Activated naive CD4-positive, alpha-beta T cell treated with anti-CD3 and anti-CD28 coated beads, Interleukin-2, amount 10 ng/mL, durations not matched to agents 7 days and 5 days (primary cell): ENCODE measurements at places on chromosomes 13 and 19.
A peak's percentile ranks its signal among the peaks of the same experiment; 100 is the strongest.

DNA sequence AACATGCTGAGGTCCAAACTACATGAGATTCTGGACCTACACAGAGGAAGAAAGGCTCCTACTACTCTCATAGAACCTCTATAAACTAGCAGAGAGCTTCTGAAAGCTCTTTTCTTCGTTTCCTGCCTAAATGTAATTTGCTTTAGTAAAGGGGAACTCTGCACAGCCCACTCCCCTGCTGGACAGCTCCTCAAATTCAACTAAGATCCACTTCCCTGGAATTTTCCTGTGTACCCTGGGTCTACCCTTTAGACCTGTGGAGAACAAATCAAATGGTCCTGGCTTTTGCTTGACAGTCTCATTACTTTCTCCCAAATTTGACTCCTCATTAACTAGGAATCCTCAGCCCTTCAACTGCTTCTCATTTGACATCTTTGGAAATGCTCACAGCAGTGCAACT lies 3.5 kb upstream of the DCLK1 start:
- DNase-seq = no peak

DNA sequence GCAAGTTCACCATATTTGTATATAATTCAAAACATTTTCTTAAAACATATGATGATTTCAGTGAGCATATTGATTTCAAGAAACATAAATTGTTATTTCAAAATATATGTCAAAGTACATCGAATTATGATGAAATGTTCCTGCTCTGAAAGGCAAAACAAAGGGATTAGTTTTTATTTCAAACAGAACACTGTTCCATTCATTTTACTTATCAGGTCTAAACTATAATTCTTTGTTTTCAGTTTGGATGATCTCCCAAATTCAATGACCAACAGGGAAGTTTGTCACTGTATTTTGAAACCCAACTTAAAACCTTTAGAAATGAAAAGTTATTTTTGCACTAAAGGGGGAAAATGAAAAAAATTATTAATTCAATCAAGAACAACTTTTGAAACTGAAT lies 610.2 kb downstream of the SLITRK1 start:
- DNase-seq = no peak

GRCh38 chr13:31499274-31499673 lies 240.1 kb upstream of the RXFP2 start:
- no peak for DNase-seq

- no peak for DNase-seq
Measured at GRCh38 chr13:36915896-36916640, 4.0 kb downstream of the SMAD9 start.

GRCh38 chr13:102599426-102600012 lies 2.7 kb downstream of the TPP2 start:
- peak; percentile 31 for DNase-seq

GRCh38 chr19:48989701-48990291 lies 3.3 kb downstream of the GYS1 start:
- DNase-seq = no peak

DNA sequence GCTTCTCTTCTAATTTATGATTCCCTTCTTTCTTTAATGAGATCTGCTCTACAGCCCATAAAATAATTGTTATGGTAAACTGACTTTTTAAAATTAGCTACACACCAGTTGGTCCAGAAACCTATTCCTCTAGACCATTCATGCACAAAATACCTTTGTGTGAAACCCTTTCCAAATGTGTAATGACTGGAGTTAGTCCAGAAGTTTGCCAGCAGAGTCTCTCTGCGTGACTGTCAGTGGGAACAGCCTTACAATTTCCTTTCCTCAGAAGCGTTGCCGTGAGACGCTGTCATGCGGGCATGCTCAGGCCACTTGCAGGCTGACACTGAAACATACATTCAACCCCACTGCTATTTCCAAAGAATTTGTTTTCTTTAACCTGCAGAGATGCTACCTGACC lies 965.2 kb downstream of the PCDH9 start:
- no peak for DNase-seq

DNA sequence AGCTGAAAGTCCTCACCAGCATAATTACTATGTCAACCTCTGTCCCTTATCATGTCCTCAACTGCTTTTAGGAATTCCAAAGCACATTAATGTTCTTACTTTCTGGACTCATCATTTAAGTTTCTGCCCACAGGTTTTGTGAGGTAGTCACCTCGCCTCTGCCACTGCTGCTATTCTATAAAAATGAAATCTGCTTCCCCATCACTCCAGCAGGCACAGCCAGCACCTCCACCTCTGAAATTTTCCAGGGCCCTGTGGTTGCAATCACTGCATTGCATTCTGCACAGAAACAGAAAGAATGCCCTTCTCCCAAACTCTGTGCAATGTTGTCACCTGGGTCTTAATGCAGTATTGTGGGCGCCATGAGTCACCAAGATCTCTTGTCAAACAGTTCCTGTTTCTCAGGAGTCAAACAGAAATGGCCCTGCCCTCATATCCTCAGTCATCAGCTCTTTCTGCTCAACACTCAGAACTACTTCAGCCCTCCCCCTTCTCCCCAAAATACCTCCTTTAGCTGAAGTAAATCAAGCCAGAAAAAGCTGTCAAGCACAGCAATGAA lies 529.2 kb upstream of the NBEA start:
- no peak for DNase-seq

- DNase-seq = no peak
Measured at GRCh38 chr13:27036236-27036981, 135.2 kb downstream of the USP12 start.

GRCh38 chr13:42181381-42181953 lies 90.5 kb upstream of the AKAP11 start:
- DNase-seq = no peak

DNA sequence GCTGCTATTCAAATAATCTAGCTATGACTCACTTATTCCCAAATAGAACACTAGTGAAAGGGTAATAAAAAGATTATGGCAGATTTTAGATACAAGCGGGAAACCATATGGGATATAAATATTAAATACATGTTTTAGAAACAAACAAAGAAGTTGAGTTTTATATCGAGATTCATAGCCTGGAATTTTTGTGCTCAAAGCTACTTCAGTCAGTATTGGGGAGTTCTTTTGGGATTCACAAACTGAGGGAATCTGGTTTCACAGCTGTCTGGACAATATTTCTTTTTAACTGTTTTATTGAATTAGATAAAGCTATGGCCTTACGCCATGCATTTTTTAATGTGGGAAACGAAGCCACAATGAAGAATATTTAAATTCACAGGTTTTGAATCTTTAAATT lies 257.1 kb upstream of the PCDH20 start:
- no peak for DNase-seq

DNA sequence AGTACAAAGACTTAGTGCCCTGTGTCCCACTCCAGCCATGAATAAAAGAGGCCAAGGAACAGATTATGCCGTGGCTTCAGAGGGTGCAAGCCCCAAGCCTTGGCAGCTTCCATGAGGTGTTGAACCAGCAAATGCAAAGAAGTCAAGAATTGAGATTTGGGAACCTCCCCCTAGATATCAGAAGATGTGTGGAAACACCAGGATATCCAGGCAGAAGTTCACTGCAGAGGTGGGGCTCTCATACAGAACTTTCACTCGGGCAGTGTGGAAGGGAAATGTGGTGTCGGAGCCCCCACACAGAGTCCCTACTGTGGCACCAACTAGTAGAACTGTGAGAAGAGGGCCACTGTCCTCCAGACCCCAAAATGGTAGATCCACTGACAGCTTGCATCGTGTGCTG lies 2421.4 kb downstream of the PCDH9 start:
- DNase-seq = no peak

GRCh38 chr13:85261757-85262346 lies 537.4 kb downstream of the SLITRK6 start:
- no peak for DNase-seq

- no peak for DNase-seq
Measured at GRCh38 chr13:98888222-98888889, 89.5 kb downstream of the DOCK9 start.

DNA sequence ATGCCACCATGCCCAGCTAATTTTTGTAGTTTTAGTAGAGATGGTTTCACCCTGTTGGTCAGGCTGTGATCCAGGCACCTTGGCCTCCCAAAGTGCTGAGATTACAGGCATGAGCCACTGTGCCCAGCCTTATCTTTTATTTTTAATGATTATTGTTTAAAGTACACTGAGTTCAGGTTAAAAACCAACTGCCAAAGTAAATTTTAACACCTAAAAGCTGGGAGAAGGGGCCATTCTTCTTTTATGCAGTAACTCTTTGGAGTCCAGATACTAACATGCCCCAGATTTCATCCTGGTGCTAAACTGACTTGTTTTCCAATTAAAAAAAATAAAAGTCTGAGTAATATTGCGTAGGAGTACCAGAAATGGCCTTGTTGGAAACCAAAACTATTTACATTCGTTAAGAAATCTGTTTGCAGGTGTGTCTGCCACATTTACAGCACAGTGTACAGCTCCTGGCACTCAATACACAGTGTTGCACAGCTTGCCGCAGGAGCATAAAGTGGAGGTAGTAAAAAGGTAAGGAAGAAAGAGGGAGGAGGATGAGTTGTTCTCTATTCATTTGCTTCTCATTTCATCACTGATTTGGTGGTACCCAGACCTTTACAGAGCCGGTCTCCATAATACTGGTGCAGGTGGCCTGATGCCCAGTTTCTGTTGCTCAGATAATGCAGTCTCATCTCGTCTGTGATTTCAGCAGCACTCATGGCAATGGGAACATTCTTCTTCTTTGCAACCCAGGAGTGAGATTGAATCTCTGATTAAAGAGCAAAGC lies 108.9 kb downstream of the PCCA start:
- no peak for DNase-seq

DNA sequence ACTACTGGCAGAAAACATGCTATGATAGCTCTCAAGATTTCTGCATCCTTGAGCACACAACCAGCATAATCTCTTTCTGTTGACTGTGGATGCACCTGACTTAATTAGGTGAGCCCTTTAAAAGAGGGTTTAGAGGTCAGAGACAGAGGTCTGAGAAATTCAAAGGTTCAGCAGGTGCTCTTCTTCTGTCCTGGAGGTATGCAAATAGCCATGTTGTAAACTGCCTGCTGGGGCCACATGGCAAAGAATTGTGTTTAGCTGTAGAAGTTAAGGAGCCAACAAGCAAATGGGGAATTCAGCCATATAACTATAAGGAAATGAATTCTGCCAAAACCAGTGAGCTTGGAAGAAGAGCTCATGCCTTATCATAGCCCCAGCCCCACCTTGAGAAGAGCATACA lies 11.6 kb upstream of the DCLK1 start:
- no peak for DNase-seq

- DNase-seq = no peak
Measured at GRCh38 chr19:31264041-31264778, 85.0 kb downstream of the TSHZ3 start.

DNA sequence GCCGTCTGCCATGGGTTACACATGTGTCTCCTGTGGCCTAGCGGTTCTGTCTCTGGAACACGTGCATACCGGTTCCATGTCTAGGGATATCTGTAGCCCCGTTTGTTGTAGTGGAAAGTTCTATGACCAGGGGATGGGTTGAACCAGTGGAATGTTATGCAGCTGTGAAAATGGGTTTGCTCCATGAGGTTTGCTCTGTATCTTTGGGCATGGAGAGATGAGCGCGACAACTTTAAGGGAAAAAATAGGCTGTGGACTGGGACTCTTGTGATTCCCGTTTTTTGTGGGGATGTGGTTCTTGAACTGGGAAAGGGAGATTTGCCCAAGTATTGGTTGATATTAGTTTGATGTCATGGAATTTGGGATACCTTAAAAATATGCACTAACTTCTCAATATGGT lies 120.4 kb downstream of the KDM4B start:
- DNase-seq = no peak

GRCh38 chr19:49110567-49110966 lies 3.6 kb upstream of the LIN7B start:
- DNase-seq = no peak

DNA sequence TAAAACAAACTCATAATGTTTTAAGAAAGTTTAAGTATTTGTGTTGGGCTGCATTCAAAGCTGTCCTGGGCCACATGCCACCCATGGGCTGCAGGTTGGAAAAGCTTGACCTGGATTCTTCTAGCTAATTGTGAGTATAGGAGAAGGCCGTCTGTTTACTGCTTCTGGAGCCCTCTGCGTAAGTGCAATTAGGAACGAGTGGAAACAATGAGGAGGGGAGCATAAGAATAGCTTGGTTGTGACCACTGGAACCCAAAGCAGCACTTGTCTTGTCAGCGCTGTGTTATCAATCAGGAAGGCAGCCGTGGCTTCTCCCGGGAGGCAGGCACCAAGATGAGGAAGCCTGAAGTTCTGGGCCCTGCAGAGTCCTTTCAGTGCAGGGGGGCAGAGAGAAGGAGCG lies 110.4 kb upstream of the MBNL2 start:
- no peak for DNase-seq

DNA sequence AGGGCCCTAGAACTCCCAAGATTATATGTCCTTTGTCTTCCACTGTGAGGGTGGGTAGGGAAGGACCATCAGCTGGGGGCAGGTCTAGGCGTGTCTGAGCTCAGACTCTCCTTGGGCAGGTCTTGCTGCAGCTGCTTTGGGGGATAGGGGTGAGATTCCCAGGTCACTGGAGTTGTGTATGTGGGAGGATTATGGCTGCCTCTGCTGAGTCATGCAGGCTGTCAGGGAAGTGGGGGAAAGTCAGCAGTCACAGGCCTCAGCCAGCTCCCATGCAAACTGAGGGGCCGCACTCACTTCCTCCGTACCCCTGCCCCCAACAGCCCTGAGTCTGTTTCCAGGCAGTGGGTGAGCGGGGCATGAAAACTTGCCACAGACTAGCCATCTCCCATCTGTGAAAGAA lies 600.8 kb downstream of the DIAPH3 start:
- no peak for DNase-seq

DNA sequence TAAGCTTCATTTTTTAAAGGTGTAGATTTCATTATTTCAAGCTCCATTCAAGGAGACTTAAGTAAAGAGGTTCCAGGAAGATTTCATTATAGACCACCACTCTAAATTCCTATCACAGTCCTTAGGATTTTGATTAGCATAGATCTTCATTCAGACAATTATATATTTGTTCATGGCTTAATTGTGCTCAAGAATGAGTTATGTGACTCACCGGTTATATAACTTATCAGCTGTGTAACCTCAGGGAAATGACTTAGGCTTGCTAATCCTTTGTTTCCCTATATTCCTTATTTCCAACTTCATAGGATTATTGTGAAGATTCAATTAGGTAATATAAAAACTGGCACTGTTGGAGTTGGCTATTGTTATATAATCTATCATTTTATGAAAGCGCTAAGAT lies 632.8 kb upstream of the SPRY2 start:
- no peak for DNase-seq

DNA sequence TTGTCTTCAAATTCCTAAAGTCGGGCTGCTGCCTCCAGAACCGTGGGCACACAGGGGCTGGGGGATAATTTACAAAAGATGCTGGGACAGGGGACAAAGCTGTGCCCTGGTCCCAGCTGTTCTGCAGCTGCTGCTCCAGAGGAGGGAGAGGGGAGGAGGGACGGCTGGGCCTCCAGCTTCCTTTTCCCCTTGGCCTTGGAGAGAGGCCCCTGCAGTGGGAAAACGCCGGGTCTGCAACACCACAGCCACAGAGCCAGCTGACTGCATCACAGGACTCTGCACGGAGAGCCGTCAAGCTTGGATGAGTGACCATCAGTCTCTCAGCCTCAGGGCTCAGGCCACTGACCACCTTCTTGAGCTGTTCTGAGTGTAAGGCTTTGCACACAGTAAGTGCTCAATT lies 6.1 kb downstream of the DOCK6 start:
- DNase-seq = no peak

- DNase-seq = no peak
Measured at GRCh38 chr19:40059624-40060023, 3.6 kb upstream of the ZNF780B start.
